ENCODE measurements at places on chromosomes 16 and 17. TPM values are rescaled to one million over a fixed set of nuclear protein-coding genes. Genes with fewer than 3 reads are reported as not detected.

HCRT gene
- not detected for total RNA-seq

ASGR1 gene
- total RNA-seq, result 2.2 TPM

CD300E gene
- total RNA-seq, result 7.3 TPM

CCDC144A gene
- total RNA-seq, result 9.5 TPM

PRSS36 gene
- 9.8 TPM for total RNA-seq

SMPD3 gene
- 0.58 TPM for total RNA-seq

GRCh38 chr17:37138571-37139120 lies 189.9 kb downstream of the AATF start:
- DNase-seq, result no peak

- DNase-seq, result no peak
Measured at GRCh38 chr17:48722915-48723422, at the start of gene PRAC2. Gene PRAC2 (plus strand): TSS chr17:48723185. CDS start chr17:48724411, 1,226 bp downstream.

- DNase-seq, result no peak
Measured at GRCh38 chr16:4664538-4665418, 28.6 kb upstream of the NUDT16L1 start.

GRCh38 chr17:37592291-37592690 lies 16.9 kb downstream of the SYNRG start:
- DNase-seq, result no peak

DNA sequence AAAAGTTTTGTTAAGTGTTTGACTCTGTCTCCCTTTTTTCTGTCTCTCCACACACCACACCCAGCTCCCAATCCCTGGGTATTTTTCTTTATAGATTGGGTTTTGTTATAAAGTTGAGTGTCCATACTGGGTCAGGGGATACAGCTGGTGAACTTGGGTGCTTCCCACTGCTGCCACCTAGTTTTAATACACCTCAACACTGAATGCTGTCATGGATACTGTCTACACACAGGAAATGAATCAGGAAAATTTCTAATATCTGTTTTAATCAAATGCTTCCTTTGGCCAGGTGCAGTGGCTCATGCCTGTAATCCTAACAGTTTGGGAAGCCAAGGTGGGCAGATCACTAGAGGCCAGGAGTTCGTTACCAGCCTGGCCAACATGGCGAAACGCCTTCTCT lies 5.3 kb upstream of the TAOK1 start:
- peak; percentile 3 for DNase-seq

DNA sequence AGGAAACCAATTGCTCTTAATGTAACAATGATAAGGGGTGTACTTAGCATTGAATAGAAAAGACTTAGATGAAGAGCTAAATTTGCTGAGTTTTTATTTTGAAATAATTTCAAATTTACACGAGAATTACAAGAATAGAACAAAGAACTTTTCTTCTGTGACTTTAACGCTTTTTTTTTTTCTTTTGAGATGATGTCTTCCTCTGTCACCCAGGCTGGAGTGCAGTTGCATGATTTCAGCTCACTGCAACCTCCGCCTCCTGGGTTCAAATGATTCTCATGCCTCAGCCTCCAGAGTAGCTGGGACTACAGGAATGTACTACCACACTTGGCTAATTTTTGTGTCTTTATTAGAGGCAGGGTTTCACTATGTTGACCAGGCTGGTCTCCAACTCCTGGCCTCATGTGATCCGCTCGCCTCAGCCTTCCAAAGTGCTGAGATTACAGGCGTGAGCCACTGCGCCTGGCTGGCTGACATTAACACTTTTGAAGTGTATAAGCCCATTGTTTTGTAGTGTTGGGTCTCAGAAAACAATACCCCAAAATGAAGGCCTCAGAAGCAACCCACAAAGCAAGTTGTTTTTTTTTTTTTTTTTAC lies 2.1 kb downstream of the TEN1 start:
- DNase-seq, result peak; percentile 33

DNA sequence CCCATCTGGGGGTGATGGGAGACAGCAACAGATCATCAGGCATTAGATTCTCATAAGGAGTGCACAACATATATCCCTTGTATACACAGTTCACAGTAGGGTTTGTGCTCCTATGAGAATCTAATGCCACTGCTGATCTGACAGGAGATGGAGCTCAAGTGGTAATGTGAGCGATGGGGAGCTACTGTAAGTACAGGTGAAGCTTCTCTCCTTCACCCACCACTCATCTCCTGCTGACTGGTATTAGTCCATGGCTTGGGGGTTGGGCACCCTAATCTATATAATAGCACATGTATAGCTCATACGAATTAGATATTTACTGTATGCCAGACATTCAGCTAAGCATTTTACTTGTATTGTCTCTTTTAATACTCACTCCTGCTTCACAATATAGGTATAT lies 101.7 kb downstream of the MAP2K6 start:
- no peak for DNase-seq

DNA sequence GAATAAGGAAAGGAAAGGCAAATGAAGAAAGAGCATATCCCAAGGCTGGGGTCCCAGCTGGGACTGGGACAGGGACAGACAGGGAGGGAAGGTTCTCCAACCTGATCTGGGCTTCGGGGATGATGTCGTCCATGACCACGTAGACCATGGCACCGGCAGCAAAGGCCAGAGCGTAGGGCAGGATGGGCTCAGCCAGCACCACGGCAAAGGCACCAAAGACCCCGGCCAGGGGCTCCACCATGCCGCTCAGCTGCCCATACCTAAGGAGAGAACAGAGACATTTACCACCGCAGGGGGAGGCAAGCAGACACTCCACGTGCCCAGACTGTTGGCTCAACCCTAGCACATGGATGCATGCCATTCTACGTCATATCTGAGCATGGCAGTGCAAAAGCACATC lies 443.8 kb downstream of the SLC39A11 start:
- DNase-seq, result no peak

DNA sequence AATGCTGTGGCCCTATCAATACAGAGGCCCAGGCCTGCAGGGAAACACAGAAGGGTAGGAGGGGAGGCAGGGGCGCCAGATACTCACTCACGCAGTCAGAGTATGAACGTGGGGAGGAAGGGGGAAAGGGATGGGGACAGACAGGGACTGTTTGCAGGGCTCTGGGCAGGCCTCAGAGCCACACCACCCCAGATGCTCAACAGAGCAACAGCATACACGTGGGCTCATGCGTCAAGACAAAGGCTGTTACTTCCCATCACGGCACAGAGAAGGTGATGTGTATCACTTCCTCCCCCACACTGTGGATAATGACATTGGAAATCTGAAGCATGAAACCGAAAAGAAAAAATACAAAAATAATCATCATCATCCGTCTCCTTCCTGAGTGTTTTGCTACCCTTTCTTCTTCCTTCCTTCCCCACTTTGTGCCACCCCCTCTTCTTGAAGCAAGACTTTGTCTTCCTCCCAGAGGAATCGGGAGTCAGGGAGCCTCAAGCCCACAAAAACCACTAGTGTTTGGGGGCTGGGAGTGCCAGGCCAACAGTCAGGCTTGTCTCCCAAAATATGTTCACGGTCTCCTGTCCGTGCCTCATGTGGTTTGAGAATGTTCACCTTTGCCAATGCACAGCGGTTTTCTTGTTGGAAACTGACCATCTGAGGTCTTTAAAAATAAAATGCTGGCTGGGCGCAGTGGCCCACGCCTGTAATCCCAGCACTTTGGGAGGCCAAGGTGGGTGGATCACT lies 20.1 kb downstream of the SLC39A11 start:
- DNase-seq, result peak; percentile 45

DNA sequence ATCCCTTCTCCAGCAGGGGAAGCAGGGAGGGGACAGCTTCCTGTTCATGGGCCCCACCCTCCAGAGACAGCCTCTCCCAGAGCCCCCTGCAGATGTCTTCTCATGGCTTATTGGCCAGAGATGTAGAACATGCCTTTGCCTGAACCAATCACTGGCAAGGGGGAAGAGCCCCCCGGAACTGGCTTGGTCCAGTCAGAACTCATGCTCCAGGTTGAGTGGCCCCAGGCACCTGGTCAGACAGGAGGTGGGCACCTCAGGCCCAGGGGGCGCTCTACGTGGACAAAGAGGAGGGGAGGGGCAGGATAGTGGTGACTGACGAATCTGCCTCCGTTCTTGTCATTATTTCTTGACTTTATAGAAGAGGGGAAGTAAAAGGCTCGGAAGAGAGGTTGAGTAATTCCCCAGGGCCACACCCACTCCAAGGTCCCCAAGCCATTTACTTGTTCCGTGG lies 23.6 kb downstream of the RAB11FIP4 start:
- no peak for DNase-seq

- DNase-seq, result peak; percentile 86
Measured at GRCh38 chr17:48051706-48052486, 3.7 kb downstream of the NFE2L1 start.

GRCh38 chr17:37054894-37055293 lies 106.1 kb downstream of the AATF start:
- DNase-seq, result no peak

DNA sequence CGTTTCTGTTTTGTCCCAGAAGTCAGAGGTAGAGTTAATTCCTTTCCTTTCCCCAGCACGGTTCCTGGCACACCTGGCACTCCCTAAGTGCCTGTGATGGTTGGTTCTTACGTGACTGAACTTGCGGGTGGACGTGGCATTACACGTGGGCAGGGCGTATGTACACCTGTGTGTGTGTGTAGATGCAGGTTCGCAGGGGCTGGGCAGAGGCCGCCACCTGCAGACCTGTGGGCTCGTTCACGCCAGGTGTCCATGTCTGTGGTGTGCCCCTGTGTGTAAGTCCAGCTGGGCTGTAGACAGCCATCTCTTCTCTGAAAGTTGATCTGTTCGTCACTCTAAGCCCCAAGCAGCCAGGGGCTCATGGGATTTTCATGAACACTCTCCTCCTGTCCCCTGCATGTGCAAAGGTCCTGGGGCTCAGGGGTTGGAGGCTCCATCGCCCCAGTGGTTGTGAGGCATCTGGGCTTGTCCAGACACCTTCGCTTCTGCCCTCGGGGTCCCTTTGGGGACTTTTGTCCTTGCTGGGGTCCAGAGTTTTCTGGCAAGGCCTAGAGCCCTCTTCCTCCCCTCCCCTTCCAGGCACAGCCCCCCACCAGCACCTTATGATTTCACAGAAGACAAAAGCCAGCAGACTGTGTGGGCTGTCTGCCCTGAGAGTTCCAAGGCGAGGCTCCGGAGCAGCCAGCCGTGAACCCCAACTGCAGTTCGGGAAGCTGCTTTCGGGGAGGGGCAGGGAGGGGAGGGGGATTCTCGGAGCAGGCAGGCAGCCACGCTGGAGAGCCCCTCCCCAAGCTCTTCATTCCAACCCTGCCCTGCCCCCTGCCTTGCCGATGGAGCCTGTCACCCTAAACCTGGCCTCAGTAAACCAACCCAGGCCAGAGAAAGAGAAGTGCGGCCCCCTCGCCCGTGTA lies 5.4 kb upstream of the FSCN2 start:
- no peak for DNase-seq

- no peak for DNase-seq
Measured at GRCh38 chr17:57589151-57590034, 155.7 kb downstream of the CCDC182 start.

- DNase-seq, result no peak
Measured at GRCh38 chr16:85659805-85660511, 28.8 kb downstream of the GINS2 start.

DNA sequence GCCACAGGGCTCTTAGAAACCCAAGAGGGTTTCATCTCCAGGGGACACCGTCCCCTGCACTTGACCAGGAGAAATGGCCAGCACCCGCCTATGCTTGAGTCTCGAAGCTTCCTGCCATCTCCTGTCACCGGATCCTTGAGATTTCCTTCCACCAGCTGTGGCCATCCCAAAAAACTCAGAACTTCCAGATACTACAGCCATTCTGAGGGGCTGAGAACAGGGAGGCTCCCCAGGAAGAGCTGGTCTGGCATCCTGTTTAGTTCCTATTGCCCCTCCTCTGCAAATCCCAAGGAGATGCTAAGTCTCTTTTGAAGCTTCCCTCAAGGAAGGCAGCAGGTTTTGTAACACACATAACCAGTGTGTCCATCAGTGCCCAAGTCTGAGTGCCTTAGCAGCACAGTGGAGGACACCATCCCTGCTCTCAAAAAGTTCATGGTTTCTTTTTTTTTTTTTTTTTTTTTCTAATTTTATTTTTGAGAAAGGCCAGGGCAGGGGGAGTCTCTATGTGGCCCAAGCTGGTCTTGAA lies 2.0 kb downstream of the UBALD2 start:
- DNase-seq, result no peak

- no peak for DNase-seq
Measured at GRCh38 chr16:86317813-86318650, 192.3 kb upstream of the FOXF1 start.

DNA sequence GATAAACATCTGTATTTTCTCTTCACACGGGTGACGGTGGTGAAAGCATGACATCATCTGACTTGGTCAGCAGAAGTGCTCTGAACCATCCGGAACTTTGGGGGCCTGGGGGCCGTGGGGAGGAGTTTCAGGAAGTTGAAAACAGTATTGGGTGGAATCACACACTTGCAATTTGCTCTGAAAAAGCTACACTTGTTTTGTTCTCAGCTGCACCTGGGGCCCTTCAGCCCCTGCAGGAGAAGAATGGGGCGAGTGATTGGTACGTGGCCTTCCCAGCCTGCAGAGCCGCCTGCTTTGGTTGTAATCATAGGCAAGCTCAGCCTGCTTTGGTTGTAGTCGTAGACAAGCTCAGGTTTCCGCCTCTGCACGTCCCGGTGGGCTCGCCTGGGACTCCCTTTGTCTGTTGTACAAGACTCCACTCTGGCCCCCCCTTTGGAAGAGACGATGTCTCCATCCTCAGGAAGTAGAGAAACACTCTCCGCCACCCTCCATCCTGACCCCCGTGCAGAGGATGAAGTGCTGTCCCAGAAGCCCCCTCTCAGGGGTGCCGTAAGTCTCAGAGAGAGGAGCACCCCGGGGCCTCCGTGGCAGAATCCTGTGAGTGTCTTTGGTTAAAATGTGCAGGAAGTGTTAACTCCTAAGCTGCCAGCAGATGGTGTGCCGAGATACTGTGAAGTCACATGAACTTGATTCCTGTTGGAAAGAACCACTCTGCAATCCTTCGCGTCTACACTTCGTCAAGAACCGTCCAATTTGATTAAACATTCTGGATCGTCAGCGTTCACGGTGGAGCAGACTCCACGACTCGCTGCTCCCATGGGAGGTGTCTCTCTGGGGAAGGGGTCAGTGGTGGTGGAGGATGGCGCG lies 5.4 kb downstream of the BANP start:
- DNase-seq, result no peak

DNA sequence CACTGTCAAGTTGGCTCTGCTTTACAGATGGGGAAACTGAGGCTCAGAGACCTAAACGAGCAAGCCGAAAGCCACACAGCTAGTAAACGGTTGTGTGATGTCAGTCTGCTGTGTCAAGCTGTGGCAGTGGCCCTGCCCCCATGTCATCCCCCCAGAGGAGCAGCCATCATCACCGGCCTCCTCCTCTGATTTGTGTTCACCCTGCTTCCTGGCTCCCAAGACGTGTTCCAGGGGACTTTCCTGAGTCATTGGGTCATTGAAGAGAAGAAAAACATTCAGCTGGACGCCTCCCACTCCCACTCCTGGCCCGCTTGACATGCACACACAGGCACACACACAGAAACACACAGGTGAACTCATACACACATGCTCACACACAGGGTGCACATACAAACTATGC lies 54.0 kb upstream of the CIBAR2 start:
- no peak for DNase-seq

GRCh38 chr16:17940584-17941364 lies 395.8 kb downstream of the NPIPA8 start:
- no peak for DNase-seq

- DNase-seq, result no peak
Measured at GRCh38 chr16:761625-762513, 1.3 kb downstream of the MSLN start.
